Stimulated activated CD8-positive, alpha-beta memory T cell treated with anti-CD3 and anti-CD28 coated beads, Interleukin-7, amount 100 ng/mL, for 1 hour (primary cell): ENCODE measurements at places on chromosomes 6 and 20.

- no peak for DNase-seq
Observed at GRCh38 chr6:163092876-163093275, 321.6 kb upstream of the QKI start.

DNA sequence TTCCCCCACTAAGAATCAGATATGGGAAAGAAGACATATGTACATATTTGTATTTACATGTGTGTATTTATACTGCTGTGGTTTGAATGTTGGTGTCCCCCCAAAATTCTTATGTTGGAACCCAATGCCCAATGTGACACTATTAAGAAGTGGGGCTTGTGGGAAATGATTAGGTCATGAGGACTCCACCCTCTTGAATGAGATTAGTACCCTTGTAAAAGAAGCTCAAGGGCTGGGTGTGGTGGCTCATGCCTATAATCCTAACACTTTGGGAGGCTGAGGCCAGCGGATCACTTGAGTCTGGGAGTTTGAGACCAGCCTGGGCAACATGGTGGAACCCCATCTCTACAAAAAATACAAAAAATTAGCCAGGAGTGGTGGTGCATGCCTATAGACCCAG, 3.9 kb upstream of the SMIM13 start:
- no peak for DNase-seq

GRCh38 chr6:1603708-1604107, 6.0 kb upstream of the FOXC1 start:
- no peak for DNase-seq

DNA sequence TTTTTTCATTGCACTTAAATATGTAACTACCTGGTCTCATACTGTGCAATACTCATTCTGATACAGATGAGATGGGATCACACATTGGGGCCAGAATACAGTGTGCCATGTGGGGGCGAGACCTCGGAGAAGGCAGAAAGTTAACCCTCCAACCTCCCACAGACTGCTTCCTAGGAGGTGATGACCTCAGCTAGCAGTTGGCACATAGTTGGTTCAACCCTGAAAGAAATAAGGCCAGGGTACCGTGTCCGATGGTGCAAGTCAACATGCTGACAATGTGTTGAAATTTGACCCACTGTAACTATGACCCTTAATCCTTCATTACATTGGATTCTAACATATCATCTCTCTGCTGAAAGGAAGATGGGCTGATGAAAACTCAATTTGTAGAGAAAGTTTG, 61.9 kb downstream of the GJA10 start:
- no peak for DNase-seq

DNA sequence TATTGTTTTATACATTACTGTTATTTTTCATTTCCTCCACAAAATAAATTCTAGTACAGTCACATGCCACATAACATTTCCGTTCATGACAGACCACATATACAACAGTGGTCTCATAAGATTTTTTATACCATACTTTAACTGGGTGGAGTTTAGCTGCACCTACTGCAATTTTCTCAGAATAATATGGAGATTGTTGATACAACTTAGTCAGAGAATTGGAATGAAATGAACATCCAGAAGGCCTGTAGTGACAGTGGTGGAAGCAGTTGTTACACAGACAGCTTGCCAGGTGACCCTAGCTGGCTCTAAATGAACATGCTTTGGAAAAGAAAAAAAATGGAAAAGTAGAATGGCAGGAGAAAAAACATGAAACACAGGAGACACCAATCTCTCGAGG, 183.2 kb upstream of the TCF21 start:
- no peak for DNase-seq

DNA sequence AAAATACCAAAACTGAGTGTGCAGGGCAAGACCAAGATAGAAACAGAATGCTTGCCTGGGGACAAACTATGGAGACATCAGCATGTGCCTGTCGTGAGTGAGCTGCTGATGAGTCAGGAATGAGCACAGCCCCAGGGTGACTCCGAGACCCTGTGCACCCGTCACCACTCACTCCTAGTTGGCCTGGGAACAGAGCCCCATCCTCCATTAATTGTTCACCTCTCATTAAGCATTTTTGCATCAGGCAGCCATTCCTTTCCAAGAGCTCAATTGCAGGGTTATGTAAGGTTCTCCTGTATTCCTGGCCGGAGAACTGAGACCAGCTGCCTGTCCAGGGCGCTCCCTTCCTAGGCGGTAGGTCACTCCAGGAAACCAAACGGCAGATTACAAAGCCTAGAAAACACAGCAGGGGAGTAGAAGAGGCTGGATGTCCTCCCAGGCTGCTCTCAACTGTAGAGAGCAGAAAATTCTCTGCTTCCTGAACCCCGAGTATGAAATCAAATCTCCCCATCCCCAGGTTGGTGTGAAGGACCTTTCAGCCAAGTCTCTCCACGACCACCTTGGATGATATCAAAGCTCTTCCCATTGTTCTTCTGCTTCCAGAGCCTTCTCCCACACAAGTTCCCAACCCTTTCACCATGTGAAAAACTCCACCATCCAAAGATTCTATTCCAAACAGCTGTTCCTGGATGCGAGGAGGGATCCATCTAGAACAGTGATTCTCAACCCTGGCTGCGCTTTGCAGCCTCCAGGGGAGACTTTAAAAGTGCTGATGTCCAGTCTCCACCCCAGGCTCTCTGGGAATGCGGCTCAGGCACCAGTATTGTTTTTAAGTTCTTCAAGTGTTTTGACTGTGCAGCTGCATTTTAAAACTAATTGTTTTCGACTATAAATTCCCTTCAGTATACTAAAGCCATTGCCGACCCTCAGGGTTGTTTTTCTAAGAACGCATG, 532.6 kb upstream of the JARID2 start:
- DNase-seq, result no peak

DNA sequence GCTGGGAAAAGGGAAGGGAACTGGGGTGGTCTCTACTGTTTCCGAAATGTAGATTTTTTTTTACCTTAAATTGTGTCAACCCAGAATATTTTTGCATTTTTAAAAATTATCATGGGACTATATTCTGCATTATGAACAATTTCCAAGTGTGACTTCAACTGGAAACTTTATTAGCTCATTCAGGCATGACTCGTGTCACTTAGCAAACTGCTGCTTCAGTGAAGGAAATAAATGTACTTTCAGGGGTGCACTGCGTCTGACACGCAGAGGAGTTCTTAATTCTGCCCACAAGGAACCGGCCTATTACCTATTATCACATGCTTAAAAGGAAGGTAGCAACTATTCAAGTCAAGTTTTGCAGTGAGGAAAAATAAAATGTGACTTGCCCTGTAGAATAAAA, 291.3 kb upstream of the PRDM1 start:
- no peak for DNase-seq

DNA sequence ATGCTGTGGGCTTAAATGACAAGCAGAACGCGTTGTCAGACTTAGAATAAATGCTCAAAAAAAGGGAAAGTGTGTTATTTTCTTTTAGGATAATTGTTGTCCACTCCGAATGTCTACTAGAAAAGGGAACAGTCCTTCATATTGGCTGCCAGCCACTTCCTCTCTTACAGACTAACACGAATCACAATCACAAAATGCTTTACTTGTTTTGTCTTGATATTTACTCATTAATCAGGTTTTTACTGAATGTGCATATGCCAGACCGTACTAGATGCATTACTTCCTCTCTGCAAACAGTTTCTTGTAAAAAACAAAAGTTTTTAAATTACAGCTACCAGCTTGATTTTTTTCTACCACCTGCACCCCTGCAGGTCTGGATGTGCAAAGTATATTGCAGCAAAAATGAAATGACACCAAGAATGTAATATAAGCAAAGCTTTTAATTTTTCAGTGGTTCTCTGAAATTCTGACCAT, 821 bp downstream of the DHX35 start:
- DNase-seq, result no peak

- no peak for DNase-seq
Observed at GRCh38 chr20:63167026-63167917, 48.7 kb downstream of the YTHDF1 start.

GRCh38 chr20:14667226-14667625, 329.8 kb upstream of the FLRT3 start:
- no peak for DNase-seq

GRCh38 chr20:22700367-22700766, 116.0 kb upstream of the FOXA2 start:
- DNase-seq, result no peak

- no peak for DNase-seq
Observed at GRCh38 chr6:47041741-47042140, 391 bp downstream of the ADGRF1 start.

GRCh38 chr20:17765017-17765416, 65.3 kb downstream of the BANF2 start:
- DNase-seq, result no peak

DNA sequence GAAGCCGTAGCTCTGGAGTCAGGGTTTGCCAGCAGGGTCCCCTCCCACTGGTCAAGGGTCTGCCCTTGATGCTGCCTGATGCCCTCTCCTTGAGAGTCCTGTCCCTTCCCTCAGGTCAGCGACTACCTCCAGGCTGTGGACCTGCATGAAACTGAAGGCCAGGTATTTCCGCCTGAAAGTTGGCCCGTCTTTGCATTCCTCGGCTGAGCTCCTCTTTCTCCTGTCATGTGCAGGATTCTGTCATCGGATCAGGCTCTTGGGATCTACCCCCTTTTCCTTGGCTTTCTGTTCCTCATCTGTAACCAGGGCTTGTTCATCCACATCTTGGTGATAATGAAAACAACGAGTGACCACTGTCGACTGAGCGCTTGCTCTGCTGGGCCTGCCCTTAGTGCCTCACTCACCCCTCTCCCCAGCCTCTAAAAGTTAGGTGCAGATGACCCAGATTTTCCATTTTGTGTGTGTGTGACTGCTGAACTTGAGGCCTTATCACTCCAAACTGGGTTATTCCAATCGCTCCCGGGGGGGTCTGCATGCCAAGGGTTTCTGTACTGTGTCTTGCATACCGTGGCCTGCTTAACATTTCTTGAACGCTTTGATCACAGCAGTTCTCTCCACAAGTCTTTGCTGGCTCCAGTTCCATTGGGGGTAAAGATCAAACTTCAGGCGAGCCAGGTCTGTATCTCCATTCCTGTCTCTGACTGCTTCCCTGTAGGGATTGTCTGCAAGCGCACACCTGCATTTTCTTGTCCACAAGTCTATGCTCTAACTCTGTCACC, 81.6 kb downstream of the DTD1 start:
- DNase-seq, result no peak

DNA sequence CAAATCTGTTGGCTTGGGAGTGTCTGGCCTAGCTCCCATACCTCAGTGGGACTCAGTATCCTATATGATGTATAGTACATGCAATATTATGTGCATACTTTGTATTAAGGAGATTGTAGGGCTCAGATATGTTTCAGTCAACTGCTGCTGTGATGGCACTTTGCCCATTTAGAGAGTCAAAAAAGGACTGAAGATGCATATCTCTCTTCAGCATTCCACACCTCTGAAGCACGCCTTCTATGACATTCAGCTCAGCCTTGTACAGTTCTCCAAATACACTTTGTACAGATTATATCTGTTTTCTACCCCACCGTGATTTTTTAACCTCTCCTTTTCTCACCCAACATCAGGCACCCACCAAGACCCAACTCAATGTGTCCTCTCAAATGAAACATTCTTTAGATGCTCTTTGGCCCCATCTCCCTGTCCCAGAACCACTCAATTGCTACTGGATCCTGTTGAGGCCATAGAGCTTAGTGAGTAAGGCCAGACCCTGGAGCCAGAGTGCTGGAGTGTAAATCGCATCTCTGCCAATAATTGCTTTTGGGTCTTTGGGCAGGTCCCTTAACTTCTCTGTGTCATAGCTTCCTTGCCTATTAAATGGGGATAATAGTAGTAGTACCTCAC, 15.6 kb downstream of the ENPP1 start:
- DNase-seq, result no peak

DNA sequence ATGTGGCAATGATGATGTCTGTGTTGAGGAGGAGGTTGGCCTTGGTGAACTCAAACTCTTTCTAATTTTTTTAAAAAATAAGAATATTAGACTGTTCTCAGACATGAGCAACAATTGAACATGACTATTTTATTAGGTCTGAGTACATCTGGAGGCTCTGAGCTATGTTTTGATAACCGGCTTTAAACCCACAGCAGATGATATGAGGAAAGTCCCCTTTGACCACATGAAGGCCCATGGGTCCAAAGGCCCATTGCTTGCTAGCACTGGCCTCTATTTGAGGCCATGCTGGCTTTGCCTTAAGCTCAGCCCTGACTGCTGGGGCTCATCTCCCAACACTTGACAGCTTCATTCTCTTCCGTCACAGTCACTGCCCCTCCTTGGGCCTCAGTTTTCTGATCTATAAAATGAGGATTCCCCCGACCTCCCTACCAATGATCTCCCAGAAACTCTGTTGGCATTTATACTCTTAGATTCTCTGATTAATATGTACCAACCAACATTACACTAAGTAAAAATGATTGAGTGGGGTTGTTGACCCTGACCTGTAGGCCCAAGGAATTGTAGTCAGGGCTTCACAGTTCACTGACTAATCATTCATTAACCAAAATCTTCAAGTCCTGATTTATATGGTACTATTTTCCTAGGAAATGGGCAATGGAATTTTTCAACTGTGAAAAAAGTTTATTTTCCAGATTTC, 23.9 kb upstream of the TINAG start:
- DNase-seq, result no peak

DNA sequence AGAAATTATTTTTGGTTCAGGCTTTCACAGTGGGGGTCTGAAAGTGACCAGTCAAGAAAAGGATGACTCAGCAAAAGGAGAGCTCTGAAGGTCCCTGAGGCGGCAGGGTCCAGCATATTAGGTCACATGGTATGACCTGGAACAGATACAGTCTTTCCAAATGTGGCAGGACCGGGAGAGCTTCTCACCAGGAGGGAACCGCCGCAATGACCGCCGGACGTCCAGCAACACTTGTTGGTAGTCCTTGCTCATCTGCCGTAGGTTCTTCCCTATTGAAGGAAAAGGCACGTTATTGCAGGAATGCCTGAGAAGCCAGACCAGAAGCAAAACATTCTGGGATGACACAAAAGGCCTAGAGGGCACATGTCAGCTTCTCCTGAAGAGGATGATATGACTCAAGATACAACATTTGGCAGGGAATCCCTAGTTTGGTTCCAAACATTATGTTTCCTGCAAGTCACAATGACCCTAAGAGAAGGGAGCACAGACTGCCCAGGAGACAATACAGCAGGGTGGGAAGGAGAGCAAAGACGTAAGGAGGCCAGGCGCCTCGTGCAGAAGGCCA, 17.4 kb downstream of the TBC1D20 start:
- no peak for DNase-seq

- DNase-seq, result no peak
Observed at GRCh38 chr6:168968801-168969200, 284.8 kb downstream of the THBS2 start.

GRCh38 chr20:41355192-41355591, 11.4 kb downstream of the EMILIN3 start:
- no peak for DNase-seq

- no peak for DNase-seq
Observed at GRCh38 chr6:131067521-131067920, 4.5 kb upstream of the EPB41L2 start.

GRCh38 chr6:110357298-110357663, 868 bp downstream of the METTL24 start:
- no peak for DNase-seq

- no peak for DNase-seq
Observed at GRCh38 chr6:57104336-57104735, 14.3 kb downstream of the ZNF451 start.

GRCh38 chr6:25346064-25346463, 66.9 kb downstream of the CARMIL1 start:
- DNase-seq, result no peak

- DNase-seq, result no peak
Observed at GRCh38 chr6:75084872-75085381, 120.9 kb downstream of the COL12A1 start.

- no peak for DNase-seq
Observed at GRCh38 chr6:158505194-158505593, 54.7 kb upstream of the TMEM181 start.

- DNase-seq, result no peak
Observed at GRCh38 chr6:137424251-137424650, 69.9 kb downstream of the OLIG3 start.

- no peak for DNase-seq
Observed at GRCh38 chr6:118509009-118509617, 39.0 kb upstream of the PLN start.
